Occipital lobe (tissue), 3 donors: ENCODE measurements at places on chromosomes 11 and 22.

- DNase-seq: no peak
These were observed 6.2 kb upstream of the TLCD5 start for GRCh38 chr11:120318906-120319305.

- DNase-seq: no peak
These were observed 5.2 kb downstream of the TEAD1 start for GRCh38 chr11:12679471-12679870.

- no peak for DNase-seq
These were observed 60.5 kb downstream of the BCR start for GRCh38 chr22:23240639-23241389.

GRCh38 chr11:101474666-101475065 lies 109.1 kb downstream of the TRPC6 start:
- DNase-seq: no peak

- no peak for DNase-seq
These were observed 89.7 kb downstream of the BRD1 start for GRCh38 chr22:49738006-49738405.

DNA sequence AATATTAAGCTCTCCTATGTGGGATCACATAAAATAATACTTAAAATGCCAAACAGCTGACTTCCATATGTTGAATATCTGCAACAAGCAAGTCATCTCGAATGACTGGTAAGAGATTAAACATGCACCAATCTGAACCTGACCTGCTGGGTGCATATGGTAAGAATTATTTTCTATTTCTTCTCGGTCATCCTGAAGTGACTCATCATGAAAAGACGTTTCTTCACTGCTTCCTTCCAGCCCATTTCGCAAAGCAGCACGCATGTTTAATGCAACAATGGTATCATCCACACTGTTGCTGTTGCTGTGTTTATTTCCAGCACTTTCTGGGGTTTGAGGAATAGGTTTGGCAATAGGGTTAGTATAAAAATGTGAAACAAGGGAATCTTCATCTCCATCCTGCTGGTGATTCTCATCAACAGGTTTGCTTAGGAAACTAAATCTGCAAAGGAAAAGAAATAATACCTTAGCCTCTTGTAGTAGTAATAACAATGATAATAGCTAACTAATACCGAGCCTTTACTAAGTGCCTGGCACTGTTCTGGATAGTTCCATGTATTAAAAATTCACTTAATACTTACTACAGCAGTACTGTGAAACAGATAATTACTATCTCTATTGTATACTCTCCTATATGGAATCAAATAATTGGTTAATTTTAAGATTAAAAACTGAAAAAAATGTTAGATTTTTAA lies 52.0 kb upstream of the CHRNA10 start:
- DNase-seq: no peak

GRCh38 chr11:22792497-22792896 lies 37.1 kb downstream of the SVIP start:
- DNase-seq: peak; percentile 29

- DNase-seq: no peak
These were observed 154.6 kb downstream of the MAML2 start for GRCh38 chr11:96188243-96189006.

DNA sequence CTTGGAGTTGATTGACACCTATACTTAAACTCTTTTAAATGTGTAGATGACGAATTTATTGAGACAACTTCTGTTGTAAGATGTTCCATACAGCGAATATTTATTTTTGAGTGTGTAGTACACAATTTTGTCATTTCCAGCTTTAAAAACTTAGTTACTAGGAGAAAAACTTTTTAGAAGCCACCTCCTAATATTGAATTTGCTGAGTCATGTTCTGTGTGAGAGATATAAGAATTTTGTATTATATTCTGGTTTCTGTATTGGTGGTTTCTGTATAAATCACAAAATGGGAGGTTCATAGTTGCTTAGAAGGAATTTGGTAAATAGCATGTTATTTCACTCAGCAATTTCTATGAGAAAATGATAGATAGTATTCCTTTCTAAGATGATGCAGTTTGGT lies 171.3 kb downstream of the WNT11 start:
- no peak for DNase-seq

- peak; percentile 56 for DNase-seq
These were observed 99.4 kb upstream of the BLID start for GRCh38 chr11:122215244-122215992.

DNA sequence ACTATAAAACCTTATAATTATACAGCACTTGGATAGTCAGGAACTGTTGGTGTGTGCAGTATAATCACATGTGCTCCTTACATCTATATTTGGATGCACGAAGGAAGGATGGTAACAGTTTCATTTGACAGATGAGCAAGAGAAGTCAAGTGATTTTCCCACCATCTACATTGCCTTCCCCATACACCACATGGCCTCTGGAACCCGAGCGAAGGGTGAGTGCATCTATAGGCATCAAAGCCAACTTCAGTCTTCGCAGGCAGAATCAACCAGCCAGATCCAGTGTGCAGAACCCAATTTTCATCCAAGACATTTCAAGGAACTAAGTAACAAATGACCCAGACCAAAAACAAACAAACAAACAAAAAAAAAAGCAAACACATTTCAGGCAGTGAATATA lies 85.1 kb upstream of the BLID start:
- no peak for DNase-seq

DNA sequence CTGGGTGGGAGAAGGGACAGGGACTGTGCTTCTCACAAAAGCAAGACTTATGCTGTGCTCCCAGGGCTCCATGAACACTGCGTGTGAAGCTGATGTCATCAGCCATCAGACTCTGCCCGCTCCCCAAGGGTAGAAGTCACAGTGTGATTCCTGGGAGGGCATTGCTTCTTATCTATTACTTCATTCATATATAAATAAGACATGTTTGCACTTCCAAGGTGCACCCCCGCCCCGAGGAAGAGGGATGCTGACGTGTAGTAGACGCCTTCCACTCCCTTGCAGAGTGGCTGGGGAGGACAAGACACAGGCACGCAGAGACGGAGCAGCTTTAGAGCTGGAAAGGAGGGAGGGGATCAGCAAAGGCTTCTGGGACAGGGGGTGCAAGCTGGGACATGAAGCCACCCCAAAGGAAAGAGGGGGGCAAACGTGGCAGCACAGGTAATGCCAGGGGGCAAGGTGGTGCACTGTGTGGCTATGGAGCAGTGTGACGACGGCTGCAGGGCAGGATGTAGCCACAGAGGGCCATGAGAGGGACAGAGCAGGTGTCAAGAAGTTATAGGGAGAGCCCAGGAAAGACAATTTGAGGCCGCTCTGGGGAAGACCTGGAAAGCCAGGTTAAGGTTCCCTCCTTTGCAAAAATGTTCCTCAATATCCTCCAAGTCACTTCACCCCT lies 558.5 kb downstream of the MN1 start:
- DNase-seq: no peak

GRCh38 chr22:36732609-36733008 lies 29.1 kb upstream of the CACNG2 start:
- DNase-seq: no peak

DNA sequence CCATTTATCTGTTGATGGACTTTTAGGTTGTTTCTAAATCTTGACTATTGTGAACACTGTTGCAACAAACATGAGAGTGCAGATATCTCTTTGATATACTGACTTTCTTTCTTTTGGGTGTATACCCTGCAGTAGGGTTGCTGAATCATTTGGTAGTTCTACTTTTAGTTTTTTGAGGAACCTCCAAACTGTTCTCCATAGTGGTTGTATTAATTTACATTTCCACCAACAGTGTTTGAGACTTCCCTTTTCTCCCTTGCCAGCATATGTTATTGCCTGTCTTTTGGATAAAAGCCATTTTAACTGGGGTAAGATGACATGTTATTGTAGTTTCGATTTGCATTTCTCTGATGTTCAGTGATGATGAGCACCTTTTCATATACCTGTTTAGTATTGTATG lies 330.0 kb downstream of the DDX10 start:
- DNase-seq: no peak

- no peak for DNase-seq
These were observed at the start of gene OR52N1 for GRCh38 chr11:5791165-5791564. Gene OR52N1, minus strand, starts transcription at chr11:5791265. Its CDS starts 2,449 bp downstream, at chr11:5788816.

GRCh38 chr11:6746626-6747025 lies 25.1 kb downstream of the OR2AG2 start:
- DNase-seq: no peak

- peak; percentile 18 for DNase-seq
These were observed 85.4 kb downstream of the MTNR1B start for GRCh38 chr11:93054881-93055280.

GRCh38 chr22:46163557-46163888 lies 13.2 kb downstream of the PPARA start:
- DNase-seq: no peak

DNA sequence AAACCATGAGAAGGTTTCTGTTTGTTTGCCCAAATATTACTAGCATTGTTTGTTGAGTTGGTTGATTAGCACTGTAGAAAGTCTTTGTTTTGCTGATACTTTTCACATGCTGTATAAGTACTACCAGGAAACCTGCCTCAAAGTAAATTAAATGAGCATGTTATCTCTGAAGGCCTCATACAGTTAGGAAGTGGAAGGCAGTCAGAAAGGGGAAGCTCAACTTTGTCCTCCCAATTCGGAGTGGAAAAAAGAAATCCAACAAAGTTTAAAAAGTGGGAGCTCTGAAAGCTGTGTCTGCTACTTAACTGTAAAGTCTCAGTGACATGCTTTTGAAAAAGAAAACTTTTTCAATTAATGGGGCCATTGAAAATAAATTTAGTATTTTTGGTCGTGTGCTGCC lies 188.3 kb upstream of the BLID start:
- DNase-seq: no peak

- no peak for DNase-seq
These were observed 2.5 kb downstream of the LARGE2 start for GRCh38 chr11:45924927-45925326.

- DNase-seq: no peak
These were observed 414 bp downstream of the OR52D1 start for GRCh38 chr11:5488798-5489399.

DNA sequence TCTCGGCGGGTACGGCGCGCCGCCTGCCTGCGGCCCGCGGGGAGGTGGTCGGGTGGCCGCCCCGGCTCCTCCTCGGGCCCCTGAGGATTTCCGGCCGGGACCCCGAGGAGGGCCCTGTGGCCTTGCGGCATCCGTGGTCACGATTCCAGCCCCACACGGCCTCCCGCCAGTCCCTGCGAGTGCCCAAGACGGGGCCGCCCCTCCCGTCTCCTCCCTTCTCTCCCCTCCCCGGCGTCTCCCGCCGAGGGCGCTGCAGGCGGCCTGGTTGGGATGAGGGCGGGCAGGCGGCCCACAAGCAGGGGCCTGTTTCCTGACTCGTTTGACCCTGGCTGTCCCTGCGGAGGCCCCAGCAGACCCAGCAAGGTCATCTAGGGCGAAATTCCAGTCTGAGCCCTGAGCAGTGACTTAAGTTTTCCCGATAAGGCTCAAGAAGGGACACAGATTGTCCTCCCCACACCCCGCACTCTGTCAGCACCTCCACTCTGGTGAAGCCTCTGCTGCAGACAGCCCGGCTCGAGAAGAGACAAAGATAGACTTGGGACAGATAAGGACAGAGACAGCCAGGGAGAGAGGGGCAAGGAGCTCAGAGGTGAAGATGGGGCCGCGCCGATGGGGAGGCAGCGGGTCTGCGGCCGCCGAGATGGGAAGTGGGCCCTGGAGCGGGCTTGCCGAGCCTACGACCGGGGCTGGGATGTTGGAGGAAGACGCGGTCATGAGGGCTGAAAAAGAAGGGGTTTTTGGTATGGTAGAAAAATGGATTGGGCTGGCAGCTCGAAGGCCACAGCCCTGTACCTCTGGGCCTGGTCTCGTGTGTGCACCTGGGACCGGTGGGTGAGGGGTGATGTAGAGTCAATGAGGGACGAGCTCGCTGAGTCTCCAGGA lies 95.0 kb downstream of the SWAP70 start:
- DNase-seq: peak; percentile 47

DNA sequence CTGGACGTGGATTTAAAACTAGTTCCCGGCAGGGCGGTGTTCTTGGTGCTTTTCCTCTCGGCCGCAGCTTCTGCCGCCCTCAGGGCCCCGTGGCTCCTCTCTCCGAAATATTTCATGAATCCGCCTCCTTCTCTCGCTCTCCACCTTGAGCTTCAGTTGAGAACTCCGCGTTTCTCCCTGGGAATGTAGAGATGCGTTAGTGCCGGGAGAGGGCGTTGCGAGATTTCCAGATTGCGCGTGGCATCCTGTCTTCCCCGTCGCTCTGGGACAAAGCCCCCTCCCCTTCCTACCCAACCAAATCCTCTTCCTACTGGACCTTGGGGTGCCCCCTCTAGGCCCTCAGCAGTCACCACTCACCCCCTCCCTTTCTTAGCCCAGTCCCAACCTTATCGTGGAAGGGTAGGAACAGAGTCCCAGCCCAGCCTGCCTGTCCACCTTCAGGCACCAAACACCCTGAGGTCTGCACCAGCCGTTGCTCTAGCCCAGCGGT lies 15.5 kb upstream of the RAC2 start:
- DNase-seq: peak; percentile 31

- peak; percentile 26 for DNase-seq
These were observed 26.1 kb upstream of the CELSR1 start for GRCh38 chr22:46563381-46564083.

- no peak for DNase-seq
These were observed 13.6 kb upstream of the PHF21B start for GRCh38 chr22:45023431-45023830.

DNA sequence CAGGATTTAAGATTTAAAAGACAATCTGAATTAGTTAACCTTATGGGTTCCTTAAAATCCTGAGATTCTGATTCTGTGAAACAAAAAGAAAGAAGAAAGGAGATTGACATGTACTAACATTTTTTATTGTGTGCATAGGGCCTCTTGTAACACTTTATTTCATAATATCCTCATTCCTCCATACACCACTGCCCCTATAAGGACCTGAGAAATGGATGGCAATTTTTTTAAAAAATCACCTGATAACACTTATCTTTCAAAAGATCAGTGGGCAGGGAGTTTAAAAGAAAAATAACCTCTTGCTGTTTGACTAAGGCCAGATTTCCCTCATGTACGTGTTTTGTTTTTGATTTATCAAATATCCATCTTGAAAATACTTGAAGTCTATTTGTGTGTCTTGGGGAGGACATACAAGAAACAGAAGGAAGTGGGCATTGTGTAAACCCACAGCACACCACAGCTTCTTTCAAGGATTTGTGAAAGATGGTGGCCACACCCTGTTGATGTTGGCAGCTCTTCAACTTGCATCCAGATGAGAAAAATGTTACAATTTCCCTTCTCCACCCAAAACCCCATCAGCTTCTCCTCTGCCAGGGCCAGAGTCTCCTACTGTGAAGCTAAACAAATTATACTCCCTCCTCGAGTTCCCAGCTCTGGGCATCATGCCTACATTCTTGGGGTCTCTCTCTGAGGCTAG lies 35.0 kb upstream of the MPEG1 start:
- DNase-seq: no peak

GRCh38 chr22:42686756-42687491 lies 33.7 kb downstream of the A4GALT start:
- no peak for DNase-seq

GRCh38 chr11:122150216-122151124 lies 34.5 kb upstream of the BLID start:
- no peak for DNase-seq
